ENCODE measurements at places on chromosomes 3 and 15.

DNA sequence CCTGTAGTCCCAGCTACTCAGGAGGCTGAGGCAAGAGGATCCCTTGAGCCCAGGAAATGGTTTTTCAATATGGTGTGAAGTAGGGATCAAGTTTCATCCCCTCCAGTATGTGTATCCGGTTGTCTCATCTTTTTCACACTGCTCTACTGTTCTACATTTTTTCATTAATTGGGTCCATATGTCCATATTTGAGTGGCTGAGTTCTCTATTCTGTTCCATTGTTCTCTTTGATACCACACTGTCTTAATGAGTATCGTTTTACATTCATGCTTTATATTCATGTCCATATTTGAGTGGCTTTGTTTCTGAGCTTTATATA, 81.6 kb upstream of the LRRFIP2 start:
- DNase-seq = no peak

DNA sequence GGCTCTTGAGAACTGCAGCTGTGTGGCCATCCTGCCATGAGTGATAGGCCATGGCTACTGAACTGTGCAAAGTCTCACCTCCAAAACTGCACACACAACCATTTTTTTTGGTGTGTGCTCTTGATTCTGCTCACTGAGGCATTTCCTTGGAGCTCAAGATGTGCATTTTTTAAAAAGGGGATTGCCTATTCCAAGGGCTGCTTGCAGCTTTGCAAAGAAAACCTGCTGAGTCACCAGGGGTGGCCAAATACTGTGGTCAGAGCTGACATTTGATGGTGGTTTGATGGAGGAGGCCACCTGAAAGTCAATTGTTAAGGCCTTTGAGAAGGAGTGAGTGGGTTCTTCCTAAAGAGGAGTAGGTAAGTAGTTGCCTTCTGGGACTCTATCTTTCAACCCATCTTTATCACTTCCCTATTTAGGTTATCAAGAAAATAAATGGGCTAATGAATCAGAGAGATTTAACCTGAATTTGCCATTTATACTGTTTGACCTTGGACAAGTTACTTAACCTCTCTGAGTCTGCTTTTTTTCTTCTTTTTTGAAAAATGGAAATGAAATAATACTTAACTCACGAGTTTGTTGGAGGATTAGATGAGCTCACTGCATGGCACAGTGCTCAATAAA, 87.9 kb downstream of the CHST2 start:
- DNase-seq = no peak

DNA sequence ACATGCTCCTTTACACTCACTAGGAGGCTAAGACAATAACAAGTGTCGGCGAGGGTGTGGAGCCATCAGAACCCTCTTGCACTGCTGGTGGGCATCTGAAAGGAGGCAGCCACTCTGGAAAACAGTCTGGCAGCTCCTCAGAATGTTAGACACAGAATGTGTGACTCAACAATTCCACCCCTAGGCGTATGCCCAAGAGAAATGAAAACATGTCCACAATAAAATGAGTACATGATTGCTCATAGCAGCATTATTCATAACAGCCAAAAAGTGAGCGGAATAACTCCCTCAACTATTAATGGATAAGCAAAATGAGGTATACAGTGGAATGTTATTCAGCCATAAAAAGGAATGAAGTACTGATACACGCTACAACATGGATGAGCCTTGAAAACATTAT, 57.8 kb downstream of the WNT7A start:
- no peak for DNase-seq

- no peak for DNase-seq
Measured at GRCh38 chr3:18224426-18224825, 200.7 kb downstream of the SATB1 start.

DNA sequence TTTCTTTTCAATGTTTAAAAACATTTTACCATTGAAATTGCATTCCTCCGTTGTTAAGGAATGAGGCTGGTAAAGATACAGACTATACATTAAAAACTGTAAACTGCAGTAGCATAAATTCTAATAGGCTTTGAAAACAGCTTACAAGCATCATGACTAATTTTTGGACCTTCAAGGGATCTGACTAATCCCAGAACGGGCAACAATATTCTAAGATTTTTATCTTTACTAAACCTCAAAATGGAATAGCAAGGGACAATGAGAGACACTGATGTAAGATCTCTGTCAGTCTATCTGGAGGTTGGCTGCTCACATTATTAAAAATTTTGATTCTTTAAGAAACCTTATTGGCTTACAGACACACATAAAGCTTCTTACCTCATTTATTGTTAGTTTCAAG, 74.7 kb downstream of the BTD start:
- DNase-seq = no peak

DNA sequence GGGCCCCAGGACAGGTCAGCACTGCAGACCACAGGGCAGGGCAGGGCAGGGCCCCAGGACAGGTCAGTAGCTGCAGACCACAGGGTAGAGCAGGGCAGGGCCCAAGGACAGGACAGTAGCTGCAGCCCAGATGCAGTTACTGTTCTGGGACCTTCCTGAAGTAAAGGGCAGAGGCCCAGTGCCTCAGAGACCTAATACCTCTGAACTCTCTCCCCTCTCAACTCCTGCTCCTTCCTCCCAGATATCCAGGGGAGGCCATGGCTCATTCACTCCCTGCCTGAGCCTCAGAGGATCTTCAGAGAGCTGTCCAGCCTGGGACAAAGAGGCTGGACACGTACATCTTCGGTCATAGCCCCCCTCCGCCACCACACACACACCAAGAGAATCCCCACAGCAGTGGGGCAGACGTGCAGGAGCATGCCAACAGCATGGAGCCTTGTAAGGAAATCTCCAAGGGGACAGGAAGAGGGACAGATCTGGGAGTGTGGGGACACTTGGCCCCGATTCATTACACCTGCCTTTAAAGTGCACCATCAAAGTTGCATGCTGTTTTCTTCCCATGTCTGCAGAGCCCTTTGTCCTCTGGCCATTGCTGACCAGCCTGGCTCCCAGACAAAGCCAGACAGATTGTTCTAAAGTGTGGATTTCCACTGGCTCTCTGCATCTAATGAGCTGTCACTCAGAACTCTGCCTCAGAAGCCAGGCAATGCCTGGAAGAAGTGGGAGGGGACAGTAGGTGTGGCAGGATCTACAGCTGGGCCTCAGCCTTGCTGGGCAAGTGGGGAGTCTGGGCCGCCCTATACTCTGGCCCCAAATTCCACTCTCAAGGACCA, 24.2 kb upstream of the BUB1B start:
- DNase-seq = peak; percentile 6

DNA sequence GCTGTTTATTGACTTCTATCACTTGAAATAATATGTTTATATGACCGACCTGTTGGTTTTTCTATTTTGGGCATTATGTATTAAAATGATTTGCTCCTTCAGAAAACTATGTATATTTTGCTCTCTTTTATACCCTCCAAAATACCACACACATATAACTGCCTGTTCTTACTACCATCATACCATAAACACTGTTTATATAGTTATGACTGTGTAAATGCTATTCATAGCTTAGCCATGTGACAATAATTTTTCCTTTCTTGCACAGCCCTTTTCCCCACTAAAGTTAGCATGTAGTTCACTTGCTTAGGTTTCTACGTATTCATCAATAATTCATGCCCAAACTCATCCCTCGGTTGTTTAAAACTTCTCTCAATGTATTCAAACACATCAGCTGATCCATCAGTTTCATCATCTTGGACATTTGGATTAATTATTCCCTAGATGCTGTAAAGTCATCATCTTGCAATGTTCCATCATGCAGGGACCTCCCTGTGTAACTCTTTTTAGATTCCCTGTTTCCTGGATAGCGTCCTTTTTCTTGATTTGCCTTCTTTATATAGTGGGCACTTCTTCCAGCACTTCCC, 8.2 kb upstream of the RYK start:
- DNase-seq = no peak

GRCh38 chr3:144289057-144289456, 317.4 kb downstream of the DIPK2A start:
- no peak for DNase-seq

DNA sequence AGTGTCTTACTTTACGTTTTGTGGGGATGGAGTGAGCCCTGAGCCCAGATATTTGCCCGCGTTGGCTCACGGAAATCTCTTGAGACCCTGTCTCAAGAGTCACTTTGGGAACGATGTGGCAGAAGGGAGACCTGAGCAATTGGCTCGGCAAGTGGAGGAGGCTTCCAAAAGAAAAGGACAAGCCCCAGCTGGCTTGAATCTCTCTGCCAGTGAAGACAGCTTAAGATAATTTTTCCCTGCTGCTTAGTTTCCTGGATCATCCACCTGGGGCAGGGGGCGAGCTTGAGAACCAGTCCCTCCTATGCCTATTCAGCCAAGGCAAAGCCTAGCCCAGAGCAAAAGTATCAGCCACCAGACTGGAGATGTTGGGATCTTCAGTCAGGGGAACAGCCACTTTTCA, 708 bp downstream of the SEC22A start:
- DNase-seq = no peak

GRCh38 chr3:187978433-187979011, 175.4 kb upstream of the LPP start:
- DNase-seq = no peak

DNA sequence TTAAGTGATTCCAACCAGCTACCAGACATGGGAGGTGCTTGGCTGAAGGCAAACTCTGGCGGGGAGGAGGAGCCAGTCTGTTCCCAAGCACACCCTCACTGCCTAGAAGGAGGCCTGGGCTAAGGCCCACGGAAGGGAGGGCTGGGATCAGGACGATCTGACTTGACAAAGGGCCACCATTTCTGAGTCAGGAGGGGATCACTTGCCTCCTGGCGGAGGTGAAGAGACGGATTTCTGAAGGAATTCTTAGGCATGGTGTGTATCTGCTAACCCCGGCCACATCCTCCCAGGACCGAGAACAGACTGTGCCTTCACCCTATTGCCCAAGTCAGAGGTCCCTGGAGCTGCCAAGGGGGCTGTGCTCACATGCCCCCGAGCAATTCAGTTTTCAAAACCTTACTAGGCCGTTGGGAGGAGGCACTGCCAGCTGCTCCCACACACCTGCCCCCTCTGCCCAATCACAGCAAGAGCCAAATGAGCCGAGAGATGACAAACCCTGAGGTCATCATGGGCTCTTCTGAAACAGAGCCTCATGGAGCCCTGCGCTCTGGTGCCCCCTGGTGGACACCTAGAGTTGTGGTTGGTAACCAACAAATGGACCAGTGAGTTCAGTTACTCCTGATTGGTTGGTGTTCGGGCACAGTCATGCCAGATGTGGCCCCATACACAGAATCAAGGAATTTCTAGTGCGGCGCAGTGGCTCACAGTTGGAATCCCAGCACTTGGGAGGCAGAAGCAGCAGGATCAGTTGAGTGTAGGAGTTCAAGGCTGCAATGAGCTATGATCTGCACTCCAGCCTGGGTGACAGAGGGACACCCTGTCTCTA, 6.5 kb upstream of the TNK2 start:
- DNase-seq = peak; percentile 97

GRCh38 chr15:81301385-81301784, 22.6 kb downstream of the STARD5 start:
- no peak for DNase-seq

DNA sequence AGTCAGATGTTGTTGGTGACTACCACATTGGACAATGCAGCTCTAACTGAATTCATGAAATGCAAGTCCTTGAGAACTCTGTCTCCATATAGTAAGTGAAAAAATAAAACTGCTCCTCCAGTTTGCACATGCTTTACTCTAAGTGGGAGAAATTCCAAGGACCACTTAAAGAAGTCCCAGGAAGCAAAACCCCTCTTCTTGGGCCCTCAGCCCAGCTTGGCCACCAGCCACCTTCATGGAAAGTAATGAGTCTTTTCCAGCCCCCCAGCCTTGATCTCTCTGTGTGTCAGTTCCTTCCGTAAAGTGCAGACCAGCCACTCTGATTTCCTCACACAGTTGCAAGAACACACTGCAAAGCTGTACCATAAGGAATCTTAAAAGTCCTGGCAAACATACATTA, 34.5 kb downstream of the DAPK2 start:
- no peak for DNase-seq

GRCh38 chr3:27532426-27533260, 48.5 kb upstream of the SLC4A7 start:
- DNase-seq = no peak

DNA sequence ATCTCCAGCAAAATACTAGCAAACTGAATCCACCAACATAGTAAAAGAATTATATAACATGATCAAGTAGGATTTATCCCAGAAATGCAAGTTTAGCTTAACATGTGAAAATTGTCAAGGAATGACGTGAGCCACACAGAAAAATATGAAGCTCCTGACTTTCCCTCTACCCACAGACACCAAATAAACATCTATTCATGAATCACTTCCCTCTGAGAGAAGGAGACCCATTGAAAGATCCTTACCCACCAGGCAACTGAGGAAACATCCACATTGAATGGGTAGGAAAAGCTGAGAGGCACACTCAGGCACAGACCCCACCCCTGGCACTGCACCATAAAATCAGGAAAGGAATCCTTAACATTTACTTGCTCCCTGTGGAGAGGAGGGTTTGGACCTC, 102.2 kb upstream of the MANF start:
- DNase-seq = no peak

GRCh38 chr3:13612829-13613228, 63.9 kb downstream of the FBLN2 start:
- no peak for DNase-seq

GRCh38 chr15:64925335-64926330, 13.9 kb downstream of the ANKDD1A start:
- no peak for DNase-seq

DNA sequence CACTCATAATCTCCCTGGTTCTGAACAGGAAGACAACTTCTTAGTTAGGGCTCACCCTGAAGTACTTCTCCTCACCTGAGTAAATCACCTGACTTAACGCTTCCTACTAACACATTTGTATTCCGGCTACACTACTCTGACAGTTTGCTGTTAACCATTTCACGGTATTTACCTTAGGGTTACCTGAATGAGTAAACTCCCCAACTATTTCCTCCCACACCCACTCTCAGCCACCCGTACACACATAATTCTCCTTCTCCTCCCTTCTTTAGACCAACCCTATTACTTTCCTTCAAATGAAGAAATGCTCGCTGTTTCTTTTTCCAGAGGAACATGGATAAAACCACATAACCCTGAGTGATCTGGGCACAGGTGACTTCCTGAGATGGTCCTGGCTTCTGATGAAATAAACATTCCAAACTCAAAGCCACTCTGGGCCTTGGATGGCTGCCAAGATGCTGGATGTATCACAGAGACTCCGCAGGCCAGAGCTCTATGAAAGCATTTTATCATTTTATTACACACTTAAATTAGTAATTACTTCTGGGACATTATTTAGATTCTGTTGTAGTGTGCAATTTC, 183.6 kb upstream of the ATP11B start:
- DNase-seq = no peak

- DNase-seq = no peak
Measured at GRCh38 chr15:52496776-52497470, 31.8 kb downstream of the MYO5A start.

Measured in omental fat pad (tissue), 4 donors.